ENCODE measurements at places on chromosomes 1 and 21.

GRCh38 chr1:12383001-12383400 is 153.2 kb downstream of the VPS13D start:
- DNase-seq = no peak

DNA sequence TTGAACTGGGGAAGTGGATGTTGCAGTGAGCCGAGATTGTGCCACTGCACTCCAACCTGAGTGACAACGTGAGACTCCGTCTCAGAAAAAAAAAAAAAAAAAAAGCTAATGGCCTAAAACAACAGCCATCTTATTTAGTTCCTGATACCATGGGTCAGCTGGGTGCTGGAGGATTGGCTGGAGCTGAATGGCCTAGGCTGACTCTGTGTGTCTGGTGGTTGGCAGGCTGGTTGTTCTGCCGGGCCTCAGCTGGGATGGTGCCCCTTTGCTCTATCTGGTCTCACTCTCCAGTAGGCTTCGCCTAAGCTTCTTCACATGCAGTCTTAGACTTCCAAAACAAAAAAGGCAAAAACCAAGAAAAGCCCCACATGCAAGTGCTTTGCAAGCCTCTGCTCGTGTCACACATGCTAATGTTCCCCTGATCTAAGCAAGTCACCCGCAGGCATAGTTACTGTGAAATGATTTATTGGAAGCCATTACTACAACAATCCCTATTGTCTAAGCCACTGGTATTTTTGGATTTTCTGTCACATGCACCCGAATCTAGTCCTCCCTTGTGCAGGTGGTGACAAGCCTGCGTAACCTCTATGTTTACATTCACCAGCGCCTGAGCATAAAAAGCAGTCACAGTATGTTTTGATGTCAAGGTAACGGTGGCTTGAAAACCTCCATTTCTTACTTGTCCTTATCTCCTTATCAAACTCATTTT is 39.6 kb upstream of the KANK4 start:
- peak; percentile 52 for DNase-seq

DNA sequence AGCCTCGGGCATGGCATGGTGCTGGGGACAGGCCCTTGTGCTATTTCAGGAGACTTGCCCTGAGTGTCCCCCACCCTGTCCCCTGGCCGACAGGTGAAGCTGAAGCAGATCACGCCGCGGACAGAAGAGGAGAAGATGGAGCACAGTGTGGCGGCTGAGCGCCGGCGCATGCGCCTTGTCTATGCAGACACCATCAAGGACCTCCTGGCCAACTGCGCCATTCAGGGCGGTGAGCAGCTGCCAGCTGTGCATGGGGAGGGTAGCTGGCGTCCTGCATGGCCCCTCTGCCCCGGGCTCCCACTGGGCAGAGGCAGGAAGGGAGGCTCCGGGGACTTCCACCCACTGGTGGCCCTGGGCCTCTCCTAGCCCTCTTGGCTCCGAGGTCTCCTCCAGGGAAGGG is 28.9 kb downstream of the FAM151A start:
- DNase-seq = no peak

DNA sequence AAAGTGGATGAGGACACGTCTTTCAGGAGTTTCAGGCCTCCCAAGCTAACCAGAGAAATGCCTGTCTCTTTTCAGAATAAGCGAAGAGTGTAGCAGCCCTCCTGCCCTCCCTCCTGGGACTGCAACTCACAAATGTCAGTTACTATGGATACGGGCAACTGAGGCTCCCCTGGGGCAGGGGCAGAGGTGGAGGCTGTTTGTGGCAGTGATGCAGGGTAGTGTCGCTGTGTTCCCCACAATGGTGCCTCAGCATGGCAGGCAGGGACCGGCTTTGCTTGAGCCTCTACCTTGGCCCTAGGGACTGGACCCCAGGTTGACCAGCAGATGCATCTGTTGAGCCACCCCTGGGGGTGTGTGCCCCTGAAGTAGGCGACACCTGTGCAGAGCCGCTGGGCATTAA is 10.2 kb downstream of the NFASC start:
- no peak for DNase-seq

GRCh38 chr21:42583477-42584295 is 69.7 kb upstream of the PDE9A start:
- DNase-seq = no peak

DNA sequence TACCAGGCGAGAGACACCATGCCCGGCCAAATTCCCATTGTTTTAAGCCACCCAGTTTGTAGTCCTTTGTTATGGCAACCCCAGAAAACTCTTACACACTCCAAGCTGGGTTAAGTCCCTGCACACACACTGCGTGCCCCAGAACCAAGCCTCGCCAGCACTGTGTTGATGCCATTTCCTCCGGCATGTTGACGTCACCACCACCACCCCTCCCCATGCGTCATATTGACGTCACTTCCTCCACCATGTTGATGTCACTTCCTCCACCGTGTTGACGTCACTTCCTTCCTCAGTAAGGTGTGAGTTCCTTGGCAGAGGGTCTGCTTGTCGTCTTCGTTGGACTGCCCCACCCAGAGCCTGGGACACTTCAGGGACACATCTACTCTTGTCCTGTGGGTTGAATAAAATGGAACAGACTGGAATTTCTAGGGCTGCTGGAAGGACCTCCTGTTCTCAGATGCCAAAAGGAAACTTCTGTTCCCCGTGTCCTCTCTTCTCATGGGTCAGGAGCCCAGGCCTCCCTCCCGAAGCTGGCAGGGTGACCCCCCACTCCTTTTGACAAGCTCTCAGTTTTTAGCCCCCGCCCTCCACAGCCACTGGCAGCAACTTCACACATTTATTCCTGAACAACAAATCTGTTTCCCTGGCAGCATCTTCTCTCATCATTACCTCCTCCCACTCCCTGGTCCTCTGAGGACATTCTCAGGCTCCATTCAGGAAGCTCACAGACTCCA is 643.3 kb downstream of the NPHP4 start:
- DNase-seq = no peak

GRCh38 chr1:8780405-8780804 is 37.0 kb downstream of the RERE start:
- no peak for DNase-seq

DNA sequence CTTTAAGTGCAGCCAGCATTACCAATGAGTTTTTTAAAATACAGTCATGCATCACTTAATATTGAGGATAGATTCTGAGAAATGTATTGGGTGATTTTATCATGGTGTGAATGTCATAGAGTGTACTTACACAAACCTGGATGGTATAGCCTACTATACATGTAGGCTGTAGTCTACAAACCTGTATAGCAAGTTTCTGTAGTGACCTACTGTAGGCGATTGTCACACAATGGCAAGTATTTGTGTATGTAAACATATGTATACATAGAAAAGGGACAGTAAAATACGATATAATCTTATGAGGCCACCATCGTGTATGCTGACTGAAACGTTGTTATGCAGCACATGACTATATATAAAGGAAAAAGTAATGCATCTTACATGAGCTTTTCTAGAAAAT is 48.2 kb downstream of the RPE65 start:
- no peak for DNase-seq

DNA sequence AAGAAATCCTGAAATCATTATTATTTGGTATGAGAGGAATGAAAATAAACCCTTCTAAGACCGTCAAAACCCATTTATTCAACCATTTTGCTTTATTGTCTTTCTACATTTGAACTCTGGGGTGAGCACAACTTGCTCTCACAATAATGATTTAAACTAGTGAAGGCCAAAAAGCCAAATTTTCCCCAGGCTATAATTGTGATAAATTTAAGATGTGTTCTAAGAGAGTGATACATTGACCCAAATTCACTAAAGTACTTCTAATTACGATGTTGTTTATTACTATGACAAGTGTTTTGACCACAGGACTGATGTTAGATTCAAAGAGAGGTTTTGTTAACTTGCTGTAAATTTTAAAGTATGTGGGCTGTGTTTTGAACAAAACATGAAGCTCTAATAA is 670.9 kb upstream of the NR5A2 start:
- no peak for DNase-seq

DNA sequence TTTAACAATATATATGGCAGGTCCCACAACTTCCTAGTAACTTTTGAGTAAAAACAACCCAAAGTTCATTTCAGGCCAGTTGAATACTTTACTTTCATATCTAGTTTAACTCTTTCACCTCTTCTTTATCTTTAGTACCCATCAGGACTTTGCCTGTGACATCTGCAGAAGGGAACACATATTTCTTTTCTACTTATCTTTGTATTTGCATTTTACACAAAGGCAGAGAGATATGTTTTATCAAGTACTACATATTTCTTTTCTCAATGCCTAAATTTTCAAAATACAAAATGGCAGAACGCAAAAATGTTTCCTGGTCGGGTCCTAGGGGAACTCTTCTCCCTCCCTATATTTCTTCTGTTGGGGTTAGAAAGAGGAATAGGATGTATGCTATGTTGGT is 6.8 kb upstream of the PTPRC start:
- no peak for DNase-seq

DNA sequence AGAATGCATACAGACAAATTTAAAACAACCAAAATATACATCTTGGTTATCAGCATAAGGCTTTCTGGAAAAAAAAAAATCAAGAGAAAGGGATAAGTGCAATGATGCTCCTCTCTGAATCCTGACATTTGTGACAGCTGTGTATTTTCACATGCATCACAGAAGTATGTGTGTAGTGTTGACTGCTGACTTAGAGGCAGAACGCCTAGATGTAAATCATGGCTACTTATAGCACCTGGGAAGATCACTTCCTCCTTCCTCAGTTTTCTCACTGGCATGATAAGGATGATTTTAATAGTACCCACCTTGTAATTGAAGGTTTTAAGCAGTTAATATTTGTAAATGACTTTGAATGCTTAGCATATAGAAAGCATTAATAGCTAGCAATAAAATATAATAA is 112.5 kb downstream of the MRPL39 start:
- no peak for DNase-seq

DNA sequence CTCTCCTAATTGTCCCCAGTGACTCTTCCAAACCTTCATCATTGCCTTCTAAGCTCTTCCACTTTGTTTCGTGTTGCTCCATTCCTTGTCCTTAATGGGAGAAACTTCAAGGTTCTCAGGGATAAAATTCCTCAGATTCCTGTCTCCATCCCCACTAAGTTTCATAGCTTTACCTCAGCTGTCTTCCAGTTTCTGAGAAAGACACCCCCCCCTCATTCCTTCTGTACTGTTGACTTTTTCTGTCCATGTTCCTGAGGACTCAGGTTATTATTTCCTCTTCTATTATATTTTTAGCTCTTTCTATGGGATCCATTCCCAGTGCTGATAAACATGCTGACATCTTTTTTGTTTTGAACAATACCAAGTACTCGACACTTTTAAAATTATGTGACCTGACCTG is 215.3 kb upstream of the PTGFR start:
- DNase-seq = no peak

GRCh38 chr1:22763487-22764200 is 53.0 kb downstream of the EPHB2 start:
- DNase-seq = no peak

- no peak for DNase-seq
These were observed 81.5 kb upstream of the LRIF1 start for GRCh38 chr1:111045033-111045722.

DNA sequence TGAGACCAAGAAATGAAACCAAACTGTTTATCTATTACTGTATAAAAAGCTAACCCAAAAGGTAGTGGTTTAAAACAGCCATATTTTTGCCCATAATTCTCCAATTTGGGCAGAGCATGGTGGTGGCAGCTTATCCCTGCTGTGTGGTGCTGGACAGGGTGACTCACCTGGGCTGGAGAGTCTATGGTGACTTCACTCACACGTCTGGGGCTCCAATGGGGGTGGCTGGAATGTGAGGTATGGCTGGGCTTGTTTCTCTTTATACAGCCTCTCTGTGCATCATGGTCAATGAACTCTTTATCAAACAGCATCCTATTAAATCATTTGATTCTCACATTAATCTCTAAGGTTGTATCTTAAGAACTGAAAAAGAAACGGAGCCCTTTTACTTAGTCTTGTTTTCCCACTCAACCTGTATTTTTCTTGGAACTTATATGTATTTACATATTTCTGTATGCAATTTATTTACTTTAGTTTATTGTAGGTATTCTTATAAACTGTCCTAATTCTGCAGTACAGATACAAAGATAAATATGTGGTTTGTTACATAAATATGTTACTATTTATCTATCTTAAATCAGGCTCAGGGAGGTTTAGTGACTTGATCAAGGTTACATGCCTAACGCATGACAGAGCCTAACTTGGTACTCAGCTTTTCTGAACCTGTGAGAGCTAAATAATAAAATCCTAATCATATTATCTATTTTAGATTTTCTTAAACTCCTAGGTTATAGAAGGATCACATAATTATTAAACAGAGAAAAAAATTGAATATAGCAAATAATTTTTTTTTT is 37.5 kb upstream of the WLS start:
- DNase-seq = no peak

DNA sequence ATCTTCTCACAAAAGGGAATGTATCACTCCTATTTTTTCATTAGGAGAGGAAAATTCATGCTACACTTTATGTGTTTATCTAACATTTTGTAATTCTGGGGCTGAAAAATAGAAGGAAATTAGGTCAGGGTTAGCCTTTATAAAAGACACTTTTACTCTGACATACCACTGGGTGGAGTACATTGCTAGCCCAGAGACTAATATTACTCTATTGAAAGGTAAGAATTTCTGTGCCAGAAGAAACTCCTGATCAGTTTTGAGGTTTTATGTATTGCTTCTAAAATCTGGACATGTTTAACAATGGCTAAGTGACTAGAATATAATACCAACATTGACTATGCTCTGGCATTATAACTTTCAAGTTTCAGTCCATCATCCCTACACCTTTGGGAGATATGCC is 724.6 kb downstream of the USP25 start:
- DNase-seq = no peak

GRCh38 chr1:150429805-150430204 is 57.4 kb upstream of the TARS2 start:
- DNase-seq = no peak

GRCh38 chr1:51433269-51433971 is 85.6 kb downstream of the EPS15 start:
- DNase-seq = no peak

GRCh38 chr1:21813542-21813941 is 1.5 kb downstream of the LDLRAD2 start:
- DNase-seq = no peak

DNA sequence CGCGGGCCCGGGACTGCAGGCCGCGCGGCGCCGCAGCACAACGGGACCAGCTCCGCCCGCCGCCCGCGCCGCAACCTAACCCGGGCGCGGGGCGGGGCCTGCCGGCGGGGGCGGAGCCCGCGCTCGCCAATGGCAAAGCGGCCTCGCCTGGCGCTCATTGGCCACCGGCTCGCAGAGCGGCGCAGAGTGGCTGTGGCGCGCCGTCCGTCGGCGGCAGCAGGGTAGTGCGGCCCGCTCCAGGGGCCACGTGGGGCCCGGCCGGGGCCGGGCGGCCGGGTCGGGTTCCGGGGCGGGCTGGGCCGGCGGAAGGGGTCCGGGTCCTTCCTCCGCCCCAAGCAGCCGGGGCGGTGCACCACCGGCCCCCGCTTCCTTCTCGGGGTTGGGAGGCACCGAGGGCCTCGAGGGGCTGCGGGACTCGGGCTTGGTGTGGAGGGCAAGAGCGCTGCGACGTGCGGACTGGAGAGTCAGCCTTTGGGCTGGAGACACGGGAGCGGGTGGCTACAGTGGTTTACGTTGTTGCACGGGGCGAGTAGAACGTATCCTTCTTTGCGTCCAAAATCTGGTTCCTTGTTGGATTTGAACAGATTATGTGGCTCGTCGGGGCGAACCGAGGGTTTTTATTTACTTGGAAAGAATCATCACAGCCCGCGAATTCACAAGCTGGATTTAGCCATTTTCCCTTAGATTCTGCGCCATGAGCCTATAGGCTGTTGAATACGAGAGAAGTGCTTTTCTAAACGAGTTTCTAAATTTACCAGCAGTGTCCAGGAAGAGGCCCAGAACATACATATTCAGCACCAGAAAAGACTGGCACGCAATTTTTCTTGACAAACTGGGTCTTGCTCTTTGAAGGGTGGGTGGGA is at the start of gene SRM:
Gene SRM, minus strand, starts transcription at position 51 of the 863 bp plus-strand sequence. CDS start 75 bp downstream, outside the sequence.
- peak; percentile 38 for DNase-seq
